Stimulated activated CD8-positive, alpha-beta memory T cell treated with anti-CD3 and anti-CD28 coated beads, Interleukin-15, amount 100 ng/mL, for 48 hours (primary cell): ENCODE measurements at places on chromosomes 1 and 21.

DNA sequence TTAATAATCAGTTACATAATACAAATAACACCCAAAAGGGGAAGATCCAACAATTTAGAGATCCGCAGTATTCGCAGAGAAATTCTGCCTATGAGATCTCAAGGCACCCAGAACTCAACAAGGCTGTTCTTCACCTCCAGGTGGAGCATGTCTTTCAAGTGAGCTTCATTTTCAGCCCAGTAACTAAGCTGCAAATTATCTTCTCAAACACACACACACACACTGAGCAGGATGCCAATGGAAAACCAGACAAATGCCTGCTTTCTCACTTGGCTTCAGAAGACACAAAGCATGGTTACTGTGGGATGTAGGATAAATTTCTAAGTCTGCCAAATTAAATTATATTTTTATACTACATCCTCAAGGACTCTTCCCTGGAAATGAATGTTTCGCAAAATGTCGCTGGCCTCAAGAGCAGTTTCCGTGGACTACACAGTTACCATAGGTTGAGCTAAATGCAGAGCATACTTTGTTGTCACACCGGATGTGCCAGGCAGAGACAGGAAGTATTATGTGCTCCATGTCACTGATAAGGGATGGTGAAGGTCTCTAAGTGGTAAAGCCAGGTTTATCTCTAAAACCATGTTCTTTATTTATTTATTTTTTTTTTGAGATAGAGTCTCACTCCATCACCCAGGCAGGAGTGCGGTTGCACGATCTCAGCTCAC lies 30.3 kb downstream of the UBR4 start:
- DNase-seq, result no peak

DNA sequence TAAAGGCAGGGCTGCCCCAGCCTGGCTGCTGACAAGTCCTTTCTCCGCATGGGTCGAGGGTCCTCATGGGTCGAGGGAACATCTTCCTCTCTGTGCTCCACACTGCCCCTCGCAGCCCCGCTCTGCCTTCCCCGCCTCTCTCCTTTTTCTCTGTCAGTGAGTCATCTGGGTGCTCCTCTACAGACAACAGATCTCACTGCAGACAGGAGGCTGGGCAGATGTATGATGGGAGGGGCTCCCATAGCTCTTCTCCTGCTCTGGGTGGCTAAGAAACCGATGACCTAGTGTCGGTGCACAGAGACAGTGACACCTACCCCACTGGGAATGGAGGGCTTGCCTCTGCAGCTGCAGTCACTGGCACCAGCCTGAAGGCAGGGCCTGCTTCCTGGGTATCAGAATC lies 5.5 kb downstream of the KCNA10 start:
- DNase-seq, result no peak

GRCh38 chr1:94887603-94888171 lies 39.2 kb downstream of the CNN3 start:
- no peak for DNase-seq

GRCh38 chr1:31005617-31006166 lies 59.8 kb downstream of the PUM1 start:
- DNase-seq, result no peak

- no peak for DNase-seq
These were observed 85.9 kb downstream of the PDE9A start for GRCh38 chr21:42739061-42739931.

GRCh38 chr1:164969253-164969652 lies 387.3 kb downstream of the LMX1A start:
- DNase-seq, result no peak

DNA sequence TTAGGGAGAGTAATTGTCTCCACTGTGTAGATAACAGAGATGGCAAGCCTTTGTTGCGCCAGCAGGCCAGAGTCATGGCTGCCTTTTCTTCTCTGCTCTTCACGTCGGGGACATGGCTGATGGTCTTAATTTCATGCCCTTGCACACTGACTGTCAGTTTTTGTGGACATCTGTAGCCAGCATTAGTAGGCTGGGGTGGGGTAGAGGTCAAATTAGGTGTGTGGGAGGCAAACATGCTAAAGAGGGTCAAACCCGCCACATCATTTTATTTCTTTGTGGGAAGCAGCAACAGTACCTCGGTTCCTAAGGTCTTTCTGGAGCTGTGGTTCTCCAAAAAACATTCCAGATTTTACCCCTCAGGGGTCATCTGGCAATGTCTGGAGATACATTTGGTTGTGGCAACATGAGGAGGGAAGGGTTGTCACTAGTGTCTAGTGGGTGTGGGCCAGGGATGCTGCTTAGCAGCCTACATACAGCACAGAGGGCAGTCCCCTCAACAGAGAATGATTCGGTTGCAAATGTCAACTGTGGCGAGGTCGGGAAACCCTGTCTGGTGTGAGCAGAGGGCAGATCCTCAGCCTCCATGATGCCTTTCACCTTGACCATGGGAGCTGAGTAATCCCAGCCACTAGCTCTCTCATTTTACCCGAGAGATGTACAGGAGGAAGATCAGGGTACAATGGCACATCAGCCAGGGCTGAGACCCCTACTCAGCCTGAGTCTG lies 14.7 kb downstream of the RUNX1 start:
- no peak for DNase-seq

DNA sequence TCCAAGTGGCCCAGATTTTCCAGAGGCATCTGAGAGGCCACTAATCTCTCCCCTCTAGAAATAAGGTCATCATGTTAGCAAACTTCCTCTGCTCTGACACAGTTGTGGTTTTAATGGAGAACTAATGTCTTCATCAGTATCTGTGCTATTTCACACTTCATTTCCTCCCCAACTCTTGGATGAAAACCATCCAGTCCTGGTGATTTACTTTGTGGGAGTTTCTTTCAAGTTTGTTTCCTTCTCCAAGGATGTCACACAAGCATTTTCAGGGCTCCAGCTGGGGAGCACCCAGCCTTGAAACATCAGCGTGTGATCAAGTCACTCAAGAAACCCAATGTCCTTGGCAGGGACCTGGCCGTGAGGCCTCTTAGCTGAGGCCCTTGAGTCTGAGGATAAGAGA lies 38.8 kb downstream of the TBX15 start:
- DNase-seq, result no peak

DNA sequence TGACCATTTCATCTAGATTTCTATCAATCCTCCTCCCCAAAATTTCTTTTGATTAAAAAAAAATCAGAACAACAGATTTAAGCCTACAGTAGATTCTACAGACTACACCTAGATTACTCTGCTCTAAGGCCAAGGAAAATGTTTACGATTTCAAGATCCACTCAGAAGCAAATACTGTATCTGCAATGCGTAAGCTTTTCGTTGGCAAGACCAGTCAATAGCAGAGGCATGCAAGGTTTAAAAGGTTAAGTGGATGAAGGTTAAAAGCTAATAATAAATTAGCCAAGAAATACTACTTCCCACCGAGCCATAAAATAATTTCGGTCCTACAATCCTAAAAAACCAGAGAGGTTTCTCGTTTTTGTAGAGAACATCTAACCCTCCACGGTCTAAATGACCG lies 1.3 kb downstream of the CLSTN1 start:
- no peak for DNase-seq

DNA sequence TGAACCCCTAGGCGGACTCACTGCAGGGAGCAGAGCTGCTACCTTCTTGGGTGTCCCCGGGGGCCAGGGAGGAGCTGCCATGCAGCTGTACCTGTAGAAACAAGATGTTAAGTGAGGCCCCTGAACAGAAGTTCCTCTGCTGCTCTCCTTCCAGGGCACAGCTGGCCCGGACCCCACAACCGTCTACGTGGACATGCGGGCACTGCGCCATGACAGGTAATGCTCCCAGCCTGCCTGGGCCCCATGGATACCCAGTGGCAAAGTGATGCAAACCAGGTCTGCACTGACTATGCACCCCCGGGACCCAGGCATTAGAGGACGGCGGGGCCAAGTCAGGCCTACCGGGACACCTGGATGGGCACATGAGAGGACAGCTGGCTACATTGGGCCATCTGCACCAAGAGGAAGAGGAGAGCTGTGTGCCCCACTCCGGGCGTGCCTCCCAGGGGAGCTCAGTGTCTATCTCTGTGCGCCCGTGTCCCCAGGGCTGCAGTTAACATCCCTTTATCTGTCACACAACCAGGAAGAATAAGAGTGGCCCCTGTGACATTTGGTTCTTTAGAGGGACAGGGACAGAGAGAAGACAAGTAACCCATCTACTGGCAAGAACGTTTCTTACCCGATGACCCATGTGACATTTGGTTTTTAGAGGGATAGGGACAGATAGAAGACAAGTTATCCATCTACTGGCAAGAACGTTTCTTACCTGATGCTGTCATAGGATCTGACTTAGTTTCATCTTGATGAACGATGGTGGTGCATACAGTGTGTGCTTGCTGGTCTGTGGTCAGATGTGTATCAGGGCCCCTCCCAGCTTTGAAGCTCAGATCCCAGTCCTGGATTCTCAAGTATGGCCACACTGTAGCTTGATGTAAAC lies 44.1 kb downstream of the S100B start:
- no peak for DNase-seq

DNA sequence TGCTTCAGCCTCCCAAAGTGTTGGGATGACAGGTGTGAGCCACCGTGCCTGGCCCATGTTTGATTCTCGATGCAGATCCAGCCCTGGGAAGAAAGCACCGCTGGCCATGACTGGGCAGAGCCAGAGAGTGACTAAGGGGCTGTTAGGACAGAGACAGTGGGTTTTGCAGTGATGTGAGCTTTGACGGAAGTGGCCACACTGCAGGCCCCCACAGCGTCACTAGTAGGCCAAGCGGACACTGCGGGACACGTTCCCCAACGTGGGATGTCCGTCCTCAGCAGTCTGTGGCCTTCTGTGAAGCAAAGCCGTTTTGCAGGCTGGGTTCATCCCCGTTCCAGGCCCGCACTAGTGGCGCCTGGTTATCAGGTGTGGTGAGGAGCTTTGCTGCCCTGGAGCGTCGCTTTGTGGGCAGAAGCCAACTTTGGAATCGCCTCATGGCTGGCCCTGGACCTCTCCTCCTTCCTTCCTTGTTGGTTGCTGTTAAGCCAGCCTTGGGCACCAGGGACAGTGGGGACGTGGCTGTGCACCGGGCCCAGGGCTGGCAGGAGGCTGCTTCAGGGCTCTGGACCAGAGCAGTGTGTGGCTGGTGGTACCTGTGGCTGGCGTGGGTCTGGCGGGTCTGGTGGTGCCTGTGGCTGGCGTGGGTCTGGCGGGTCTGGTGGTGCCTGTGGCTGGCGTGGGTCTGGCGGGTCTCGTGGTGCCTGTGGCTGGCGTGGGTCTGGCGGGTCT lies 41.2 kb downstream of the SKI start:
- no peak for DNase-seq

GRCh38 chr1:119564548-119564947 lies 57.5 kb downstream of the HSD3B1 start:
- DNase-seq, result no peak

DNA sequence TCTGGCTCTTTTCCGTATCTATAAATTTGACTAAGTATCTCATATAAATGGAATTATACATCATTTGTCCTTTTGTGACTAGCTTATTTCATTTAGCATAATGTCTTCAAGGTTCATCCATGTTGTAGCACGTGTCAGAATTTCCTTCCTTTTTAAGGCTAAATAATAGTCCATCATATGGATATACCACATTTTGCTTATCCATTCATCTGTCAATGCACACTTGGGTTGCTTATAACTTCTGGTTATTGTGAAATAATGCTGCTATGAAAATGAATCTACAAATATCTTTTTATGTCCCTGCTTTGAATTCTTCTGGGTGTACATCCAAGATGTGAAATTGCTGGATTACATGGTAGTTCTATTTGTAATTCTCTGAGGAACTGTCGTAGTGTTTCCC lies 119.6 kb downstream of the RHOU start:
- DNase-seq, result no peak

GRCh38 chr1:173532237-173532636 lies 55.1 kb downstream of the PRDX6 start:
- DNase-seq, result no peak

DNA sequence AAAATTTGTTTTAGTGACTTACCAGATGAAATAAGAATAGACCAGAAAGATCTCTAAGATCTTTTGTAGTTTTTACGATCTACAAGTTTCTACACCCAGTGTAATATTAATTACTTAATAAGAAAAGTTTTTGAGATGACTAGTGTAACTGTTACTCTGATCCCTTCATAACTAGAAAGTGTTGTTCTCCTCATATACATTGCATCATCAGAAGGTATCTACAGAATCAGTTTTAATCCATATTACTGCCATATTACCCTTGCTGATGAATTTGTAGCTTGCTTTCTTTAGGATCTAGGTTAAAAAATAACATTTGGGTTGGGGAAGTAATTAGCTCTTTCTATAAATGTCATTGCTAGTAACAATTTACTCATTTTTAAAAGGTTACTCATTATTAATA lies 72.5 kb downstream of the GPR161 start:
- no peak for DNase-seq

DNA sequence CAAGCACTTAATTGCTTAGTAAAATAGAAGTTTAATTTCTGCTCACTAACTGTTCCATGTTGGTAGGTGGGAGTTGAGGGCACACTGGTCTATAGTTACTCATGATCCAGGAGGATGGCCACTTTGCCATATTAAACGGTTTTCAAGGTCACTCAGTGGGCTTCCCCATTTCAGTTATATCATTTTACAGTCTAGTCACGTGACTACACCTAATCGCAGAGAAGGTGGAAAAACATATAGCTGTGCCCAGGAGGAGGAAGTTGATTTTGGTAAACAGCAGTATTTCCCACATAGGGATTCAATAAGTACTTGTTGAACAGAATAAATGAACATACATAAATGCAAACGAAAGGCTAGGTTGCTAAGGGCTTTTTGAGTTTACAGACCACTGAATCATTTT lies 541.1 kb upstream of the CAMK1G start:
- DNase-seq, result no peak

DNA sequence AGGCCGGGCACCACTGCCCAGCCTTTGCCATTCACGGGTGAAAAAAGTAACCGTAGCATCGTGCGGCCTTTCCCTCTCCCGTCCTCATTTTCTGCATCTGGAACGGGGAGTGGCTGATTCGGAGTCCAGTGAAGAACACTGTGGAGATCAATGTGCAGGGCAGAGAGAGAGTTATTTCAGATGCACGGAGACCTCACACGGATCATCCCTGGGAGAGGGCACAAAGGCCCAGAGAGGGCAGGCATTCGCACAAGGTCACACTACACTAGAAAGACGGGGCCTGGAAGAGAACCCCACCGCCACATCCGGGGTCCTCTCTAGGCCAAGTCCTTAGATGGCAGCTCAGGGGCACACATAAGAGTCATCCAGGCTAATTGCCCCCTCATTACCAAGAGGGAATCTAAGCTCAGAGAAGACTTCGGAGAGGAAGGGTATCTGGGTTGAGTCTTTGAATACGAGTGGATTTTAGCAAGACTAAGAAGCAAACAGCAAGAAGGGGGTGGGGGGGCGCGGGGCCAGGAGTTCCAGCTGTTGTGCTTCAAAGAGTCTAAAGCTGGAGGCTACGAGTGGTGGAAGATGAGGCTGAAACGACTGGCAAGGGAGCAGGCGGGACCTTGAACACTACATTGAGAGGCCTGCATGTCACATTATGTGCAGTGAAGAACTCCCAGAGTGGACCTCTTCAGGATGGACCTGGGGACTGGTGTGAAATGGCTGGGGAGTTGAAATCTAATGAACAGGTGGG lies 857 bp downstream of the GPX7 start:
- DNase-seq, result no peak

GRCh38 chr1:121525355-121525754 lies 340.6 kb downstream of the SRGAP2C start:
- DNase-seq, result no peak

GRCh38 chr1:153777648-153778047 lies 2.4 kb downstream of the SLC27A3 start:
- no peak for DNase-seq

GRCh38 chr1:87167157-87167789 lies 161.4 kb upstream of the LMO4 start:
- no peak for DNase-seq
